ENCODE measurements at places on chromosomes 12 and 14. TPM values are rescaled to one million over a fixed set of nuclear protein-coding genes. Genes with fewer than 3 reads are reported as not detected.

Gene VASH1
- 4.5 TPM for total RNA-seq

Gene RIPK3
- 0.33 TPM for total RNA-seq

Gene SDR9C7
- total RNA-seq = not detected

Gene ZDHHC22
- total RNA-seq = not detected

Gene DHRS1
- total RNA-seq = 6.9 TPM

Gene PDE3A
- 0.26 TPM for total RNA-seq

Gene FBLN5
- total RNA-seq = 33.4 TPM

Gene CMTM5
- 0.77 TPM for total RNA-seq

Gene TNS2
- 52.4 TPM for total RNA-seq

Gene SCN8A
- 12.8 TPM for total RNA-seq

Gene C12orf50
- under 0.01 TPM for total RNA-seq

Gene ZFC3H1
- total RNA-seq = 21.8 TPM

Gene RILPL1
- 7.8 TPM for total RNA-seq

All from fibroblast of lung (primary cell).